ENCODE measurements at places on chromosomes 13 and 19.

GRCh38 chr13:32208860-32209259, 106.3 kb downstream of the ZAR1L start:
- DNase-seq = no peak

GRCh38 chr19:38634757-38635482, 12.5 kb upstream of the ACTN4 start:
- no peak for DNase-seq

GRCh38 chr13:52359534-52359933, 46.4 kb downstream of the THSD1 start:
- DNase-seq = no peak

- DNase-seq = no peak
These were observed 231.2 kb downstream of the NHLRC3 start for GRCh38 chr13:39269411-39269810.

DNA sequence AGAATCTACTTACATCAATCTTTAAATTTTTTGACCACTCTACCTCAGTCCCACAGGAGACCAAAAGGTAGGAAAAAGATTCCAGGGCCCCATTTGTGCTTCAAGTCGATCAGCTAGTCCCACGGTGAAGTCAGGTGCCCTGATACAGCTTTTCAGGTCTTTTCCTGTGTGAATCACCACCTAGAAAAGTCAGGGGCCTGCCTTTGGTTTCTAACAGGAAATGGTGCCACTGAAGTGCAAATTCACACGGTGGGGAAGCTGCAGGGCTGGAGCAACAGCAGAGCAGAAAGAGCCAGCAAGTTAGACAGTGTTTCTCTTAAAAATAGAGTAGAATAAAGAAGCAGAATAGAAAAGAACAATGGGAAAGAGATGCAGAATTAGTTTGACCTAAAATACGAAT, 107.5 kb downstream of the KLF12 start:
- no peak for DNase-seq

- DNase-seq = no peak
These were observed 7.5 kb upstream of the OR10H5 start for GRCh38 chr19:15779756-15780476.

GRCh38 chr19:39080431-39080830, 3.7 kb upstream of the ACP7 start:
- no peak for DNase-seq

Measured in HS-27A (cell line).